Activated CD8-positive, alpha-beta memory T cell treated with anti-CD3 and anti-CD28 coated beads for 1 hour (primary cell): ENCODE measurements at places on chromosomes 7 and 10.

- no peak for DNase-seq
Measured at GRCh38 chr7:154581251-154581890, 421.6 kb downstream of the PAXIP1 start.

DNA sequence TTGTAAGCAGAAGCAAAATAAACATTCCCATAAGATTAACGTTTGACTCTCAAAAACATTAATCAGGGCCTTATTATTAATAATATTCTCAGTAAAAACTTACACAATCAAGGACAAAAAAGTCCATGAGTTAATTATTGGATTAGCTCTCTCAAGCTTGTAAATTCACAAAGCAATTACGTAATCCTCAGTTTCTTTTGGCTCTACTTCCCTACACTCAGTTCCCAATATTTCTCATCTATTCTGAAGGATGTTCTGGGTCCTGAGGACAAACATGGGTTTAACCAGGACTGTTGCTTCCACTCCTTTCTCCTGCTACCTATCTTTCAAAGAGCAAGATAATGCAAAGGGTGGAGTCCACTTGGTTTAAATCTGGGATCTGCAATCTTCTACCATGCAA is 15.1 kb downstream of the FBXL13 start:
- no peak for DNase-seq

- DNase-seq, result no peak
Measured at GRCh38 chr10:30542001-30542894, 87.3 kb downstream of the LYZL2 start.

- DNase-seq, result no peak
Measured at GRCh38 chr7:22269963-22270362, 87.0 kb downstream of the RAPGEF5 start.

- no peak for DNase-seq
Measured at GRCh38 chr10:78266741-78267469, 233.2 kb downstream of the RPS24 start.

GRCh38 chr7:73358590-73359275 is 30.8 kb downstream of the FKBP6 start:
- DNase-seq, result no peak

DNA sequence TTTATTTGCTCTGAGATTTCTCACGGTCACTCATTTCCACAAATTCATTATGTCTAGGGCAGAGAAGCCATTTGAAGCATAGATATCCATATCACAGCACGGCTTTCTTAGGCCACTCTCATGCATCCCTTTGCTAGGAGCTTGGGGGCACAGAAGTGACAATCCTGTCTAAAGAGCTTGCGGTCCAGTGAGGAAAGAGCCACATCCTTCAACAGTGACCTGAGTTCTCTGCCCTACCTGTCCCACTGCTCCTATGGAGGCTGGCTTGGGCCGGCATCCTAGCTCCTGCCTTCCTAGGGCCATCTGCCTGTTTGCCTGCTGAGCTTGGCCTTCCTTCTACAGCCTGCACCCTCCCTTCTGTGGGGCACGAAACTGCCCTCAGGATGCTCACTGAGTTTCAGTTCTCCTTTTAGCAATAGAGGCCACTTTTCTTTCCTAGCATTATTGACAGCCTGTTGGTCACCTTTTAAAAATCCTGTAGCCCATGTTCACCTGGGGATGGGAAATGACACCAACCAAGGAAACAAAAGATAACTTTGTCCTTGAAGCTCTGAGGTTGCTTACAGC is 212.1 kb upstream of the GRB10 start:
- DNase-seq, result no peak

DNA sequence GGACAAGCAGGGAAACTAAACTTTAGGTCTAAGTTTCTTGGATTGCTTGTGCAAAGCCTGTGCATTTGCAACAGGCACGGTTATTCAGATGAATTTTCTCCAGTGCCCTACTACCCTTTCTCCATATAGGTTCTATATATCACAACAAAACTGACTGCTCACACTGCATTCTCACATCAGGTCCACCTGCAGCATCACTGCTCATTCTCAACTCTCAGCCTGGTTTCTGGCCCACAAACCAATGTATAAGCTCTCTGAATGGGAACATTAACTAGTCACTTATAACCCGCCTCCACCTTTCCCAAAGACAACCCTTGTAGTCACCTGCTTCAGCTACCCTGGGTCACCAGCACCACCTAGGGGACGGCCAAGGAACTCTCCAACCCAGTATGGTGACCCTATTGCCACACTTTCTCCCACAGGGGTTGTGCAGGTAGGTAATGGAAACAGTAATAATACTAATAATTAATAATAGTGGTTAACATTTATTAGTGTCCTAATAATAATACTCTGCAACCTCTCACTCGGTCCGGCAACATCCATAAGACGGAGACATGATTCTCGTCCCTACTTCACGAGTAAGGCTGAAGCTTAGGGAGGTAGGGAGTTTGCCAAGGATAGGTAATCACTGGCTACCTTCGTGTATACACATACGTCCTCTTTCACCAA is 97.3 kb downstream of the CLEC2L start:
- DNase-seq, result peak; percentile 9

DNA sequence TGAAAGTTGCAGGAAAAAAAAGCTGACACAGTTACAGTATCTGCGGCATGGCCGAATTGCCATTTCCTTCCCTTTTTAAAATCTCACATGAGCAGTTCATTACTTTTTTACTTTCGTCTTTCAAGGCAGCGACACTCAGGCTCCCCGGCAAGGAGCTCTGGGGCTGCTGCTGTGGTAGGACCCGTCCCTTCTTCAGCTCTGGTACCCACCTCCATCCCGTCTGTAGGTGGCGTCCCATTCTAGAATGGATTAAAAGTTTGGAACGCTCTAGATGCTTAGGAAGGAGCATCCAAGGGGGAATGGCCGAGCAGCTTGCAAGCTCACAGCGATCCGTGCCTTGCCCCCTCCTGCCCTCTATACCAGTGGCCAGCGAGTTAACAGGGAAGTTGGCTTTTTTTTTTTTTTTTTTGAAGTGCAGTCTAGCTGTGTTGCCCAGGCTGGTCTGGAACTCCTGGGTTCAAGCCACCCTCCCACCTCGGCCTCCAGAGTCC is 22.8 kb upstream of the TTYH3 start:
- DNase-seq, result no peak

DNA sequence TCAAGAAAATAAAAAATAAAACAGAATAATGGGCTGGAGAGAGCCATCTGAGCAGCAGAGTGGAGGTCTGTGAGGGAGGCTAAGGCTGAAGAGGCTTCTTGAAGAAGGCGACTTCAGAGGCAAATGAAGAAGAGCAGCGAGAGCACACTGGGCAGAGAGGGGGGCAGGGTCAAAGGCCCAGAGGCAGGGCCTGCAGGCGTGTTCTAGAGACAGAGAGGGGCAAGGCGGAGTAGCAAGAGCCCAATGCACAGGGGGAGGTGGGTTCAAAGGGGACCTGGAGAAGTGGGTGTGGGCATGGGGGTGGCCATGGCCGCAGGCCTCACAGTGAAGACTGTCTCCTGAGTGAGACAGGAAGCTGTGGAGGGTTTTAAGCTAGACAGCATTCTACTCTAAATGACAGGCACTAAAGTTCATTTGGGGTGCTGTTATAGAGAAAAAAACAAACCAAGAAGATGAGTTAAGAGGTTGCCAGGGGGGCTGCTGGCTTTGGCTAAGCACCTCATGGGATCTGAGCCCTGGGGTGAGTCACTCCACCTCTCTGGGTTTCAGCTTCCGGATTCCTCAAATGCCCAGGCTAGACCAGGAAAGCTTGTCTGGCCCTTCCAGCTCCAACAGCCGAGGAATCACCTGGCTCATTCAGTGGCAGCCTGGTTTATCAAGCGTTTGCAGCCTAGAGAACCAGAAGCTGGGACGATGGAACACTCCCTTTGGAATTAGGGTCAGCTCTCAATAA is 81.7 kb downstream of the DLG5 start:
- no peak for DNase-seq

DNA sequence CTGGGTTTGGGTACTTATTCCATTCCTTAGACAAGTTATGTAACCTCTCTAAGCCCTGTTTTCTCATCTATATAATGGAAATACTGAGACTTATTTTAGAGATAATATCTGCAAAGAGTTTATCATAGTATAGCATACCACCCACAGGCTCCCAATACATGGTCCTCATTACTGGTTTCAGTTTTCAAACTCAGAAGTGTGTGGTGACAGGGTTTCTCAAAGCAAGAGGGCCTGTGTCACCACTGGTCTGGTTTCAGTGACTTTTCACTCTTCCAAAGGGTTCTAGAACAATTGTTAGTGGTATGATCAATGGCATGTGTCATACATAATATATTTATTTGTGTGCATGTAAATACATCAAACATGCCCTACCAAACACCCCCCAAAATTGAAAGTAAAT is 89.2 kb upstream of the BMPER start:
- no peak for DNase-seq

DNA sequence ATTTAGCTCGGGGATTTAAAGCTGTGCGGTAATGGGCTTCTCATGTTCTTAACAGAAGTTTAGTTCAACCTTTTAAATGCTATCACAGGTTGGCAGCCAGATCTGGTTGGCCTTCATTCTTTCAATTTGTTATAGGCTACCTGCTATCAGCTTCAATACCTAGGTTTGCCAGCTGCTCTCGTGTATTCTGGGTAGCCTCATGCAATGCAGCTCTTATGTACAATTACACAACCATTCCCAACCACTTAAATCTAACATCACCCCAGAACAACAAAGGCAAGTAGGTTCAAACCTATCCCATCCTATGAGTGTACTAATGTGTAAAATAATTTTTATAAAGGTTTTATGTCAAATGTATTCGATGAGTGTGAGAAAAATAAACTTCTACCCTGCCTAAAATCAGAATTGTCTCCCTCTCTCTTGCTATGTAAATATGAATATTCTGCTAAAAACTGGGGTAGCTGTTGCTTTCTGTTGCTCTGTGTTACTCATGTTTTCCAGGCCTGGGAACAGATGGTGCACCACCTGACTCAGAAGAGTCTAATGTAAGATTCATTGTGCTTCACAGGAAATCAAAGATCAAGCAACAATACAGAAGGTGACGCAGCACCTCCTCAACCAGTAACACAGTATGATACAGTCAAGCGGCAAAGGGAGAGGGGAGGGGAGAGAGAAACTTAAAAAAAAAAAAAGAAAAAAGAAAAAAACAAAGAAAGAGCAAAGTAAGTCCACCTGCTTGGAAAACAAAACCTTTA is 188.6 kb downstream of the ETV1 start:
- no peak for DNase-seq

- DNase-seq, result peak; percentile 27
Measured at GRCh38 chr7:65722361-65722792, 150.5 kb upstream of the VKORC1L1 start.

DNA sequence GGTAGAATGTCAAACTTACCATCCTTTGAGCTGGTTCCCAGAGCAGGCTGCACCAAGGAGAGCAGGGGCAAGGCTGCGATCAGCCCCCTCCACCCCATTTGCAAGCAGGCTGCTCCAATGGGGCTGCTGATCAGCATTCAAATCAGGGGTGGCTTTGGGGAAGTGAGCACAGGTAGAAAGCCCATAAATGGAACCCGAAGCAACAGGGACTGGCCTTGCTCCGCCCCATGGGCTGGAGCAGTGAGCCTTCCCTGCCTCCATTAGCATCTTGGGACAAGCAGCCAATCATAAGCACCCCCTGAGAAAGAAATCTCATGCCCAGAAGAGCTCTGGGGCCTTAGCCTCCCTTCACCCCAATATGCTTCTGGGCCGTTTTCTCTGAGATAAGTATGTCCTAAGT is 4.0 kb upstream of the PKD1L1 start:
- no peak for DNase-seq

DNA sequence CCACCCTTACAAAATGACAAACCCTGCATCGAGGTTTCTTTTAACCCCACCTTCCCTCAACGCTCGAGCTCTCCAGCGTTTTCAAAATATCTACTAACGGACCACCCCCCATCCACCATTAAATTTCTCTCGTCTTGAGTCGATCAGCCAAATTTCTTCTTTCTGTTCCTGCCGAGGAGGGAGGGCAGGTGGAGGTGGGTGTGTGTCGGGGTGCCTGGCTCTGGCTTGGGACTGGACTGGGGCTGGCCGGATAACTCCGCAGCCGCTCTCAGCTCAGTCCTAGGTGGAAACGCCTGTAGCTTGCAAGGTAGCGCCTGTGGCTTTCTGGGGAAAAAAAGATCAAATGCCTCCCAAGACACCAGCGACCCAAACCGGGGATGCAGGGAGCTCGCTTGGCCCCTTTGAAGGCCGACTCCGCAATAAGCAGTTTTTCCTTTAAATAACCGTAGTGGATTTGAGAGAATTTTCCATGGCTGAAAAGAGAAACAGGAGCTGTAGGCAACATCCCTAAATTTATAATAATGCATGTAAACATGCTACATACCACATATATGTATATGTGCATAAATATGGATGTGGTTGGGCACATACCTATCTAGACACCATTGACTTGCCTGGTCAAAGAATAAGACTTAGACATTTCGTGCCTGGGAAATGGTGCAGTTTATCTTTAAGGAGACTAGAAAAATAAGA is 1.9 kb upstream of the TMEM178B start:
- no peak for DNase-seq

- DNase-seq, result no peak
Measured at GRCh38 chr10:124730790-124731189, 13.4 kb downstream of the FAM53B start.

DNA sequence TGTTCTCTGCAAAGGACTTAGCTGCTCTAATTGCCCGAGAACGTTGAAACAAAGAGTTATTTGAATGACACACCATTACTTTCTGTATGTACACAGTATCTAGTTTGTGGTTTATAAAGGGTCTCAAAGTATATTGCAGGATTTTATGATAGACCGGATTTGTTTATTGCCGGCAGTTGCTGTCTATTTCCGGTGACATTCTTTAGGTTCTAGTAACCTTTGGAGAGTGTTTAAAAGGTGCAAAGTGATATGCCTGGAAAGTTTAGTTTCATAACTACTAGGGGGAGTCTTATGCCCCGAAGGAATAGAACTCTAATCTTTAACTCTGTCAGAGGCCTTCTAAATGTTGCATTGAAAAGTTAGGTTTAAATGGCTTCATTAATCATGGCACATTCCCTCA is 63.8 kb downstream of the PAPSS2 start:
- no peak for DNase-seq

DNA sequence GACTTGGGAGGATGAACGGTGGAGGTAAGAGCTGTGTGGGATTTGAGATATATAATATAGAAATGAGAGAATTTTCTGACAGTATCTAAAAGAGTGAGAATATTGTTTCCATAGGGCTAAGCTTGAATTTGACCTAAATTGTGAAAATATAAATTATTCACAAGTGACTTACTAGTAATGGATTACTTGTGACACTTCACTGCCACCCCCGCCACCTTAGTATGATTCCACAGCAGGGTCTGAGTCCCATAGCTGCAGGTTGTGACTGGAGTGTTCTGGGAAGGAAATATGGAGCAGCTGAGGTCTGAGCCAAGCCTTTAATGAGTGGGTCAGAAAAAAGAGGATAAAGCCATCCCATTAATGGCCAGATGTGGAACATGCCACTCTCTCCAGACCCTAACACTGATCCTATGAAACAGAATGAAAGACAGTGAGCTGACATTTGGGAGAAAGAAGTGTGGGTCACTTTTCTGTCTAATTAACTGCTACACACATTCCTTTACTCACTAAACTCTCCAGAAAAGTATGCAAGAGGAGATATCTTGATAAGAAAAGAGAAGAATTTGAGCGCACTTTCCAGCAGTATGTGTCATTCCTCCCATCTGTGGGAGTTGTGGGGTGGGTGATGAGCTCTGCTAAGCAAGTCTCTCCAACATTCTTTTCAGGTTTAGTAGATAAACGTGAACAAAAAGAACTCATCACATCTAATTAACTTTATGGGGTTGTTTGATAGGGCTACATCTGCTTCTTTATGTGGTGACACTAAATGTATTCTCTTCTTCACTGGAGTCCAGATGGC is 1193.4 kb downstream of the SORCS3 start:
- no peak for DNase-seq

- DNase-seq, result no peak
Measured at GRCh38 chr10:13587391-13587790, 626 bp downstream of the PRPF18 start.

GRCh38 chr7:76428868-76429805 is 4.4 kb downstream of the ZP3 start:
- no peak for DNase-seq
